Stimulated activated CD8-positive, alpha-beta memory T cell treated with anti-CD3 and anti-CD28 coated beads, Interleukin-15, amount 100 ng/mL, for 4 hours (primary cell): ENCODE measurements at places on chromosomes 4 and X.

DNA sequence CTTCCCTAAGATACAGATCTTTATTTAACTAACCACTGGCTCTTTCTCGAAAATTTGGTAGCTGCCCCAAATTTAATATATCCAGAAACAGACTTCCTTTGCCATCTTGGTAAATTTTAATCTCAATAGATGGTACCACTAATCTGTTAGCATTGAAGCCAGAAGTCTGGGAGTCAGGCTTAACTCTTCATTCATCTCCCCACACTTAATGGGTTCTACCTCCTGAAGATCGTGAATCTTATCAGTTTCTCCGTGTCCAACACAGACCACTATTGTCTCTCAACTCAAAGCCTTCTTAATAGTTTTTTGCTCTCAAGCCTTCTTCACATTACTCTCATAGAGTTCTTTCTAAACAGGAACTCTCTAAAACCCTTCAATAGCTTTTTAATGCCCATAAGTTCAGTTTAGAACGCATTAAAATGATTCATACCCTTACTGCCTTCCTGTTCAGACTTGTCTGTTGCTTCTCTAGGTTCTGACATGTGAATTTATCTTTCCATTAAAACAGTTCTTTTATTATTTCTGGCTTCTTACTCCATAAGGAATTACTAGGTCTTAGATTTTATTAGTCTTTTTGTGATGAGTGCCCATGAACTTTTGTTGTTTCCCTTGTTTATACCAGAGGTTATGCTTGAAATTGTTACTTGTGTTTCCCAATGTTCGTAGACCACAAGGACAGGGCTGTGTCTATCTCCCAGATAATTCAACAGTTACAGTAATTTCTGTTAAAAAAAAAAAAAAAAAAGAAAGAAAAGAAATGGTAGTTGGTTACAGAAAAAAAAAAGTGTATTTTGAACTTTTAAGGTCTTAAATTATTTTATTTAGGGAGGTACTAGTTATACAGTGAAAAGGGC lies 54.7 kb downstream of the SMARCAD1 start:
- DNase-seq: no peak

GRCh38 chr4:111556141-111556781 lies 589.0 kb upstream of the FAM241A start:
- no peak for DNase-seq

- DNase-seq: no peak
Measured at GRCh38 chr4:139524062-139524631, 31.9 kb downstream of the SETD7 start.

DNA sequence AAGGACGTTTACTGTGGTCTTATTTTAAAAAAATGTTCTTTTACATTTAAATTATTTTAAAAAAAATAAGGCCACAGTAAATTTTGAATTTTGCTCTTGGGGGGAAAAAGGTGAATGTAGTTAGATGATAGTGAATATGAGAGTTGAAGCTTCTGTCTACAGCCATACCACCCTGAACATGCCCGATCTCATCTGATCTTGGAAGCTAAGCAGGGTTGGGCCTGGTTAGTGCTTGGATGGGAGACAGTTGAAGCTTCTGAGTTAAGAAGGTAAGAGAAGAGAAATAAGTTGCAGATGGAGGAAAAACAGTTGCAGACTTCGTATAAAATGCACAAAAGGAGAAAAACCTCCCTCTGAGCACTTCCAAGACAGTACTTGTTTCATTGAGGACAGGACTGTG lies 115.6 kb upstream of the NR3C2 start:
- DNase-seq: no peak

GRCh38 chr4:25815586-25815985 lies 47.2 kb downstream of the SEL1L3 start:
- DNase-seq: no peak

- DNase-seq: no peak
Measured at GRCh38 chrX:130028196-130028595, 45.8 kb downstream of the BCORL1 start.

DNA sequence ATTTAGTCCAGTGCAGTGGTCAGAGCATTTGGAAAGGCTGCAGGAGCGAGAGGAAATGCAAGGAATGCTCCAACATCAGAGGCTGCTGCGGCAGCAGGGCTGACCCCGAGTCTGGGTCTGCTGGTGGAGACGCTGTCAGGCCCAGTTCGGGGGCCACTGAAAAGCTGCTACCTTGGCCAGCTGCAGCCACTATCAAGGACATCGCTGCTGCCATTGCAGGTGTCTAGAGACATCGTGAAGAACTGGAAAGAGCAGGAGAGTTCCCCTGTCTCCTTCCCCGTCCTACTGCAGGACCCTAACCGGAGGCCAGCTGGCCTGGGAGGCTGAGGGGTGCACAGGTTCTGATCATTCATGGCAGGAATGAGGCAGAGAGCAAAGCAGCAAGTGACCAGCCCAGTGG lies 29.5 kb upstream of the GPR78 start:
- no peak for DNase-seq

DNA sequence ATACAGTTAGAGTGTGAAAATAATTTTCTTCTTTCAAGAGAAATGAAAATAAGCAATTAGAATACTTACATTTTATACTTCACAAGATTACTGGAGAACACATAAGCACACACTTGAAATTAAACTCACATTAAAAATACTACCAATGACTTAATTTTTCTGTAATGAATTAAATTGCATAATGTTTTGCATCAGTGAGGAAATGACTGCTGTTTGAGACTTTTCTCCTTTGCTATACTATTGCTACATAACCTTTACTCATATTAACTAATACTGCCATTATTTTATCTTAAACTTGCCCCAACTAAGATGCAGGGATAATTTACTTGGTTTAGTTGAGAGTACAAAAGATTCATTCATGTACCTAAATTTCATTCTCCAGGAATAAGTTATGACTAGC lies 590.9 kb downstream of the ARAP2 start:
- no peak for DNase-seq

GRCh38 chrX:71910643-71910985 lies at the start of gene NHSL2:
Gene NHSL2 (plus strand): TSS chrX:71910845.
- peak; percentile 15 for DNase-seq

DNA sequence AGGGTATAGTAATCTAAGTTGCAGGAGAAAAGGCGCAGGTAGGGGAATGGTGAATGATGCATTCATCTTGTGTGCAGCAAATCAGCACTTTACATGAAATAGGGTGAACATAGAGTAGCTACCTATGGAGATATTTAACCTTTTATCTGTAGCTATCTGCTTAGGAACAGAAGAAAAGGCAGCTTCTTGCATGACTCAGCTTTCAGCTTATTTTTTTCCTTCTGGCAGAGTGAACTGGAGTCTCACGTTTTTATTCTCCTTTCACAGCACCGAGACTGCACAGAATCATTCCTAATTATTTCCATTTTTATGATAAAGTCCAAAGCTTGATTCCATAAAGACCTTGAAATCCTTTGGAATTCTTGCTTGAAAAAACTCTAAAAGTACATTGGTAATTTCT lies 4.8 kb upstream of the SCOC start:
- DNase-seq: no peak

DNA sequence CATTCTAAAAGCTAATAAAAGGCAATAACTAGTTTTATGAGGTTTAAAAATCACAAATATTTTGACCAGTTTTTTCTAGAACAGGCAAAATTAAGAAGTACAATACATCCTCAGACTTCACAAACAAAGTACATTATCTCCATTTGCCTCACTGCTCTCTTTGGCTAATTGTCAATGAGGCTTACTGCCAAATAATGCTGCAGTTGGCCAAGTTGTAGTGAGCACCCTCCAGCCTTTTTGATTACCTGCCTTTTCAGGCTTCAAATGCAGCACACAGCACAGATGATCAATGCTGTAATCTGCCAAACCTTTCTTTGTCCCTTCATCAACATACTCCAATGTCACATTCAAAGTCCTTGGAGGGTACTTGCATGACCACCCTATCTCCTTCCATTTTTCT lies 605.2 kb downstream of the KLHL13 start:
- no peak for DNase-seq

DNA sequence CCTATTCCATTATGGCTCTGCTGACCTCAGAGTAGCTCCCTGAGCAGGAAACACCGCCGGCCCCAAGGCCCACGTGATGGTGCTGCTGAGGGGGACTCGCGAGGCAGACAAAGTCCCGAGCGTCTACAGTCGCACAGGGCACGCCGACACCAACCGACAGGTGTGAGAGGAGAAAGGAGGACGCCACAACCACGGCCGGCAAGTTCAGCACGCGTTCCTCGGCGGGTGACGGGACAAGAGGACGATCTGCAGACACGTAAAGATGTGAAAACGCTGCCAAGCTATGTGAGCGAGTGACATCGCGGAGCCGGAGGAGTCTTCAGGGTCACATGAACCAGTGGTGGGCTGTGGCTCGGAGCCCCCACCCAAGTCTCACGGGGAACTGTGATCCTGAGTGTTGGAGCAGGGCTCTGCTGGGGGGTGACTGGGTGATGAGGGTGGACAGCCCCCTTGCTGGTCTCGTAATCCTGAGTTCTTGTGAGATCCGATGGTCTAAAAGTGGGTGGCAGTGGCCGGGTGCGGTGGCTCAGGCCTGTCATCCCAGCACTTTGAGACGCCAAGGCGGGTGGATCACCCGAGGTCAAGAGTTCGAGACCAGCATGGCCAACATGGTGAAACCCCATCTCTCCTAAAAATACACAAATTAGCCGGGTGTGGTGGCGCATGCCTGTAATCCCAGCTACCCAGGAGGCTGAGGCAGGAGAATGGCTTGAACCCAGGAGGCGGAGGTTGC lies 34.0 kb downstream of the PPP2R3B start:
- no peak for DNase-seq

- no peak for DNase-seq
Measured at GRCh38 chr4:38670939-38671591, 7.1 kb downstream of the KLF3 start.

DNA sequence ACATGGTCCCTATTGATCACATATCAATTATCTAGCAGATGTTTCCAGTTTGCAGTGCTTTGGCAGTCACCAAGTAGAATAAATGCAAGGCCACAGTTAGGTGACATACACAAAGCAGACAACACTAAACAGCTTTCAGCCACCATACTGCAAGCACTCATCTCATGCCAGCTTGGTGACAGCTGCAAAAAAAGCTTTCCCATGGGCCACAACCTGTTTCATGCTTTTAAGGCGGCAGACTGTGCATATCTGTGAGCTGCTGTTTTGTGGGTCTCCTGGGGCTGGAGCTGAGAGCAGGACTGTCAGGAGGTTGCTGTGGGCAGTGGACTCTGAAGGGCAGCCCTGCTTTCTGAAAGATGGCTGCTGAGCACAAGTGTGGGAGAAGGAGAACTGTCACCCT lies 82.6 kb downstream of the FHDC1 start:
- DNase-seq: no peak
